NB4 (cell line): ENCODE measurements at places on chromosomes 7 and 10.
A peak's percentile ranks its signal among the peaks of the same experiment; 100 is the strongest.

GRCh38 chr7:41747961-41748360, 45.1 kb upstream of the INHBA start:
- DNase-seq: no peak

DNA sequence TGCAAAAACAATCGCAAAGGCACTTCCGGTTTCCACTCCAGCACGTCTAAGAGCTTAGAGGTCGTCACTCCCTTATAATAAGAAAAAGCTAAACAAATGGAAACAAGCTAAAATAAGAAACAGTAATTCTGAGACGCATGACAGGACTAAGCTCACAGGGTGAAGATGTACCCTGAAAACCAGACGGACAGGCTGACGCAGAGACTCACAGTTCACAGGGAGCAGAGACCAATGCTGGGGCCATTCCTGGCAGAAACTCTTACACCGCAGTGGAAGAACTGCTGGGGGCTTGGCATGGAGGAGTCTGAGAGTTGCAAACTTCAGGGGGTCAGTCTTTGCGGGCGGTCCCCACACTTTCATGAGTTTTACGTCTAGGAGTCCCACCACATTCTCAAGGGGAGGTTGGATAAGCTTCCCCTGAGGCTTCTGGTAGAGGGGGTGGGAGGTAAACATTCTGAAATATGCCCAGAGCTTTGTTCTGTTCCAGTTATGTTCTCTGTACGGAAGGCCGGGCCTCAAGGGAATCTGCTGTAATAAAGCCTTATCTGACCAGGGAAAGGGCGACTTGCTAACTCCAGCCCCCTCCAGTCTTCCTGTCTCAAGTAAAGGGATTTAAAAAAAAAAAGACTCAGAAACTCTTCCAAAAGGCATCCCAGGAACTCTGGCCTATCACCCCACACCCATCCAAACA, 47.8 kb downstream of the BRI3 start:
- no peak for DNase-seq

DNA sequence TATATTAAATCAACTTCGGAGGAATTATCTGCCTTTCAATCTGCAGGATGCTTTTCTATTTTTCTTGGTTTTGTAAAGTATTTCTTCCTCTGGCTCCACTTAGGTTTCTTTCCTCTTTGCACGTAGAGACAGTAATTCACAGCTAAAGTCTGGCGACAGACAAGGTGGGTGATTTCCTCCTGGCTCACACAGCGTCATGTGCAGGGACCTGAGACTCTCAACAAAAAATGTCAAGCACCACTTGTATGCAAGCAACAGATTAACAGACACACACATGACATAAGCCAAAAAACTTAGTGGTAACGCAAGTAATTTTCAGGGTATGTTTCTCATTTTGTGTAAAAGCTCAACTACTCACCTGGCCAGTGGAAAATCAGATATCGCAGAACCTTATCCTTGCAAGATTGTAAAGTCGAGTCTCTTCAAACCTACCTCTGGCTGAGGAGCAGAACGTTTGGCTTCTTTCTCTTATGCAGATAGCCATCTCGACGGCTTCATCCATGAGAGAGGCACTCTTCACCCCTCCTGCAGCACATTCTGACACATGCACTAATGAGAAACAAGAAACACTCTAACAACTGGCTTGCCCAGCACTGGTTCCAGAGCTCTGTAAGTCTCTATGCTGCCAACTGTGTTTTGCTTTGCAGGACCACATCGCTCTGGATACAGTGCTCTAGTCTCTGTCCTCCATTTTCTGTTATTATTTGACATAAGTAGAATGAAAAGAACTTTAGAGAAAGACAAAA, 188.0 kb downstream of the CDCA7L start:
- no peak for DNase-seq

DNA sequence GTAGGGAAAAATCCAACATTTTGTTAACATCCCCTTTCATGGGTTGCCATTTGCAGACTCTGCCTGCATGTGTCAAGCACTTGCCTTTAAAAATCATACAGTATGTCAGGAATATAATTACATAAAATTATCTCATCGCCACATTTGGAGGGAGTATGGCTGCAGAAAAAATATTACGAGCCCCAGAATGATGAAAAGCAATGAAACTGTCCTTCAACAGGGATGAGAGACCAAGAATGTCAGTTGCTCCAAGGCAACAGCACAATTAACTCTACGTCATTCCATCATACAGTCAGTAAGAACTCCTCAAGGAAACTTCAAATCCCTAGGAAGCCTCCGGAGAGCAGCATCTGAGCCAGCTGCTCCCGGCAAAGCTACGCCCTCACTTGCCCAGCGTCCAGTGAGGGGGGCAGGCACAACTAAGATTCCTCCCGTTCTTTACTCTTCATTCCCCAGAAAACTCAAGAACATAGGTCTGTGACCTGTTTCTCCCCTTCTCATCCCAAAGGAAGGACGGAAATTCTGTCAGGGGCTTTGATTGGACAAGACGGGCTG, 132.9 kb downstream of the ANLN start:
- no peak for DNase-seq

GRCh38 chr10:11085545-11085944, 67.9 kb downstream of the CELF2 start:
- DNase-seq: no peak

DNA sequence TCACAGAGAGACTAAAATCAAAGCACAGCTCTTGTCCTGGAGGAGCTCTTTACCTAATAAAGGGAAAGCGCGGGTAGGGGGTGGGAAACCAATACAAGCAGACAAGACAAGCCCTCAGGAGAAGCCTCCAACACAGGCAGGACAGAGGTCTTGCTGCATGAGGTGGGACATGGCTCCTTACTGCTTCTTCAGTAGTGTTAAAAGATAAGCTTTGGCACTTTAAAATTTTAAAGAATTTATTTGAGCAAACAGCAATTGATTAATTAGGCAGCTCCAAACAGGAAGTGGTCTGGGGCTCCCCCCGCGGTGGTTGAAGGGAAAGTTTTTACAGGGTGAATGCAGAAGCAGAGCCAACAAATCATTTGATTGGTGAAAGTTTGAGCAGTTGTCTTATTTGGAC, 50.3 kb upstream of the MACC1 start:
- peak; percentile 53 for DNase-seq

DNA sequence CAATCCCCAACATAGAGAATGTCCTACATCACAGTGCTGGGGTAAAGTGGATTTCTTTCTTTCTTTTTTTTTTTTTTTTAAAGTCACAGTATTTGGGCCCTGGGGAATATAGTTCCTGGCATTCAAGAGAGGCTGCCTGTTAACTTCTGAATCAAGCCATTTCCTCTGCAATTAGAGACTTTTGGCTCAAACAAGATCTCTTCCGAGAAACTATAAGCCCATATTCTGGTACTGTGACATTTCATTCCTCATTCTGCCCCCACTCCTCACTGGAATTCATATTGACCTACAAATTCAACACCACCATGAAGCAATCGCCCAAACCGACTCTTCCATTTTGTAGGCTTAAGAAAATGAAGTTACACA, 187.4 kb downstream of the PHTF2 start:
- no peak for DNase-seq

DNA sequence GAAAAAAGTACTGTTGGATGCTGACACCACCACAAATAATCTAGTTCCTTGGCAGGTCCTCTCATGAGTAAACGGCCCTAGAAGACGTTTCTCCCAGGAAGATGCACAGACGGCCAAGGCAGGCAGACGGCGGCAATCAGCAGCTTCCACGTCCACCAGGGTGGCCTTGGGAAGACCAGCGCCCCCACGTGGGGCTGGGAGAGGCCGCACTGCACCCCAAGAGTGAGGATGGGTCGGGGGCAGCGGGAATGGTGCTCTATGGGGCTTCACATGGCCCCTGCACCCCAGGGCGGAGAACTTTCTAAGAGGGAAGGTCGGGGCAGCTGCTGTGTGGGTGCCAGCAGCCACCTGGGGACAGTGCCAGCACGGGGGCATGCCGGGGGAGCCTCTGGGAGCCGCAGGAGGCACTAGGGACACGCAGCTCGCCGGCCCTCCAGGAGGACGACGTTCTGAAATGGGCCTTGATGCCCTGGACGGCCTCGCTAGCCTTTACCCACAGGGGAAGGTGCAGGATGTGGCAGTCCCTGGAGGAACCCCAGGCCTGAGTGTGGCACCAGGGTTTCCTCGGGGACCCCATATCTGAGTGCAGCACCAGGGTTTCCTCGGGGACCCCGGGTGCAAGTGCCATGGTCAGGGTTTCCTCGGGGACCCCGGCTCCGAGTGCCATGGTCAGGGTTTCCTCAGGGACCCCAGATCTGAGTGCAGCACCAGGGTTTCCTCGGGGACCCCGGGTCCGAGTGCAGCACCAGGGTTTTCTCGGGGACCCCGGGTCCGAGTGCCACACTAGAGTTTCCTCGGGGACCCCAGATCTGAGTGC, 539.9 kb downstream of the DNAJB6 start:
- peak; percentile 40 for DNase-seq

DNA sequence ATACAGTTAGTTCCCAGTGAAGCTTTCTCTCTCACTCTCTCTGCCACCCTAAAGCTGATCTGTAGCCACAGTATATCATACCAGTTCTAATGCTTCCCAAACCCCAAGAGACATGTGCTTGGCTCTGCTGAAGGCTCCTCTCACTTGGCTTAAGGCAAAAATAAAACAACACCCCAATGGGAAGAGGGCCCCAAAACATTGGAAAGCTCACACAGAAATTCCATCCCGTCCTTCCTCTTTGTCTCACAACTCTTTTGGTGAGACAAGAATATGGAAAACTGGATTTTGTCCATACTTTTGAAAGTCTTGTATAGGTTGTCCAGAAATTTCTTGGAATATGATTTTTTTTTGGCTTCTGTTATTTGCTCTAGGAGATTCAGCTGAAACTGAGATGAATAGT, 56.1 kb upstream of the WNT16 start:
- DNase-seq: no peak

DNA sequence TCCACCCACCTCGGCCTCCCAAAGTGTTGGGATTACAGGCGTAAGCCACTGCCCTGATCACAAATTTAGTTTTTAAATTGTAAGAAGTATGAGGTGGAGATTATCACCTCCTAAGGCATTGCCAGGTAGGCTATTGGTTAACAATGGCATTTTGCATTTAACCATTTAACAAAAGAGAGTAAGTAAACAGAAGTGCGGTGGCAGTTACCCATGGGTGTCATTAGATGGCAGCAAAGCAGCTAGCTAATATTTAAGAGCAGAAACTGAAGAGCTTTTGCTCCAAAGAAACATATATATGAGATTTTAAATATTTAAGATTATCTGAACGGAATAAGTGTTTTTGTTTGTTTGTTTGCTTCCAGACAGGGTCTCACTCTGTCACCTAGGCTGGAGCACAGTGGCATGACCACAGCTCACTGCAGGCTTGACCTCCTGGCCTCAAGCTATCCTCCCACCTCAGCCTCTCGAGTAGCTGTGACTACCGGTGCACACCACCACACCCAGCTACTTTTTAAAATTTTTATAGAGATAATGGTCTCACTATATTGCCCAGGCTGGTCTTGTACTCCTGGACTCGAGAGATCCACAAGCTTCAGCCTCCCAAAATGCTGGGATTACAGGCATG, 325.5 kb upstream of the C7orf33 start:
- DNase-seq: peak; percentile 58

GRCh38 chr7:129103561-129104324, 40.8 kb upstream of the TSPAN33 start:
- DNase-seq: no peak

GRCh38 chr10:89171263-89171872, 35.7 kb downstream of the CH25H start:
- no peak for DNase-seq

DNA sequence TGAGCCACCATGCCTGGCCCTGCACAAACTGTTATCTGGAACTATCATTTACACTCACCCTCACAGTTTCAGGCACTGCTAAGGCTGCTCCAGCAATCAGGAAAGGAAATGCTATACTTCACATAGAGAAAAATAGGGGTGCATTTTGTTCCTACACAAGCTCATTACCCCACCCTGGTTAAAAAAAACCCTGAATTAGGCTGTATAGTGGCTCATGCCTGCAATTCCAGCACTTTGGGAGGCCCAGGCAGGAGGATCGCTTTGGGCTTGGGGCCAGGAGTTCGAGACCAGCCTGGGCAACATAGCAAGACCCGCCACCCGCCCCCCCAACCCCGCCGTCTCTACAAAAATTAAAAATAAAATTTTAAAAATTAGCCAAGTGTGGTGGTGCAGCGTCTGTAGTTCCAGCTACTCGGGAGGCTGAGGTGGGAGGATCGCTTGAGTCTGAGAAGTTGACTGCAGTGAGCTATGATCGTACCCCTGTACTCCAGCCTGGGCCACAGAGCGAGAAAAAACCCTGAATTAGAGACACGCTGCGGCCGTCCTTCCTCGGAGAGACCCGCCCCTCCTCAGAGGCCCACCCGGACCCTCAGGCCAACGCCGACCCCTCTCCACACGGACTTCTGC, 539 bp downstream of the PTCD1 start:
- no peak for DNase-seq

- DNase-seq: peak; percentile 52
These were observed 10.7 kb upstream of the PCBD1 start for GRCh38 chr10:70899096-70899495.

GRCh38 chr7:55903985-55904759, 16.9 kb downstream of the ZNF713 start:
- no peak for DNase-seq

DNA sequence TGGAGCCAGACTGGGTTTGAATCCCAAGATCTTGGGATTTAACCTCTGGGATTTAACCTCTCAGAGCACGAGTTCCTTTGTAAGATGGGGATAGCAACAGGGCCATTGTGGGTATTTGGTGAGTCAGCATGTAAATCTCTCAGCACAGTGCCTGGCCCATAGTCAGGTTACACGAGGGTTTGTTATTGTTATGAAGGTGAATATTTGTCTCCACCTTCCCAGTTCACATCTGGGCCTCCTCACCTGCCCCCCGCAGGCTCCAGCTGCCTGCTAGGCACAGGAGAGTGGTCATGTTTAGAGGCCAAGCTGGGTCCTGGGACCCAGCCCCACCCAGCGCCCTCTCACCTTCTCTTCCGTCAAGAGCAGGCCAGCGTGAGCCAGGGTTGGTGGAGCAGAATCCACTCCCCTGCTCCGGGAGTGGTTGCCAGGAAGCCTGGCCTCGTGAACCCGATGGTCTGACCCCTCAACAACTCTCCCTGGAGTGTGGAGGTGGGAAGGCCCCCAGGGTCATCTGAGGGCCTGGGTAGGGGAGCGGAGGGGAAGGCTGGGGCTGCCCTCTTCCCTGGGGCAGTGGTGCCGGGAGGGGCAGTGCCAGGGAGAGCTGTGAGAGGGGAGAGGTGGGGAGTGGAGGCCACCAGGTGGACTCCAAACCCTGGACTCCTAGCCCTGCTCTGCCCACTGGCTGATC, 26.0 kb downstream of the FAM241B start:
- DNase-seq: no peak
